ENCODE measurements at places on chromosomes 16 and 17. TPM values are rescaled to one million over a fixed set of nuclear protein-coding genes. Genes with fewer than 3 reads are reported as not detected.

Gene PDF
- 5.6 TPM for polyA plus RNA-seq

Gene SYNGR3
- polyA plus RNA-seq, result 0.27 TPM

- no peak for DNase-seq
Measured at GRCh38 chr17:14622615-14623101, 321.8 kb downstream of the HS3ST3B1 start.

GRCh38 chr16:64364894-64365293 is 757.0 kb downstream of the CDH11 start:
- DNase-seq, result no peak

GRCh38 chr17:61856035-61856434 is 7.3 kb downstream of the BRIP1 start:
- DNase-seq, result no peak

Measured in left lung (tissue), 14 donors.